Psoas muscle (tissue), 8 donors: ENCODE measurements at places on chromosomes 7 and 10. TPM values are rescaled to one million over a fixed set of nuclear protein-coding genes. Genes with fewer than 3 reads are reported as not detected.

Gene AGAP3
- total RNA-seq, result 51.4 TPM

DNA sequence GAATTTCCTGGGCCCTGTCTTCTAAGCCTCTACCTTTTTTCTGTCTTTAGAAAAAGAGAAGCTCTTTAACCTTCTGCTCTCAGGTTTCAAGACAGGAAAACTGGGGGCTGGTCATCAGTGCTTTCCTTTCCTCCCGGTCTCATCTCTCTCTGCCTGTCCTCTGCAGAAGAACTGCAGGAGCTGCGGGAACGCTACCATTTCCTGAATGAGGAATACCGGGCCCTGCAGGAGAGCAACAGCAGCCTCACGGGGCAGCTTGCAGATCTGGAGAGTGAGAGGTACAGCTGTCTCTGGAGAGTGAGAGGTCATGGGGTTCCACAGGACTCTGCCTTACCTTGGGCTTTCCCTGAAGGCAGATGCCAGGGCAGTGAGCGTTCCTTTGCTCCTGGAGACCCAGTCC, 12.7 kb downstream of the CCDC136 start:
- DNase-seq, result no peak

DNA sequence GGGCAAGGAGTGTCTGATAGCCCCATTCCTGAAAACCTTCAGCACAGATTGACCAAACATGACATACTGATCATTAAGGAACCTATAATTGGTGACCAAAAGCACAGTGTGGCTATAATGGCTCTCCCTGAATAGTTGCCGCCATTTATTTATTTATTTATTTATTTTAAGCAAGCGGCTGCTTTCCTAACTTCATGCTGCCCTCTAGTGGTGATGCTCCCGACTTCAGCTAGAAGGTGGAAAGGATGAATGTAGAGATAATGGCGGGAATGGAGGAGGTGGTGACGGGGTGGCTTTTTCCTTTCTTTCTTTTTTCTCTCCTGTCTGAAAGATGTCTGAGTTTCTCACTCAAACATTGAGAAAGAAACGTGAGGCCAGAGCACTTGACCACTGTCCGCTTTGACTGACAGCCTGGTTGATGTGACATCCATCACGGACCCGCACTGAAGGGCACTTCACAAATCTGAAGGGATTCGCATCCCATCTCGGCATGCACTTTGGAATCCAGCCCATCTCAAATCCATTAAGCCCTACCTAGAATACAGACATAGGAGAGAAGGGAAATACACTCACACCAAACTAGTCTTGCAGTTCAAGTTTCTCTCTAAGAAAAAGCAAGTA, 1090.1 kb downstream of the KCNMA1 start:
- DNase-seq, result peak; percentile 75

GRCh38 chr10:31186225-31187000, 132.6 kb upstream of the ZEB1 start:
- DNase-seq, result no peak

GRCh38 chr10:72218325-72218724, 2.2 kb upstream of the ASCC1 start:
- DNase-seq, result no peak

DNA sequence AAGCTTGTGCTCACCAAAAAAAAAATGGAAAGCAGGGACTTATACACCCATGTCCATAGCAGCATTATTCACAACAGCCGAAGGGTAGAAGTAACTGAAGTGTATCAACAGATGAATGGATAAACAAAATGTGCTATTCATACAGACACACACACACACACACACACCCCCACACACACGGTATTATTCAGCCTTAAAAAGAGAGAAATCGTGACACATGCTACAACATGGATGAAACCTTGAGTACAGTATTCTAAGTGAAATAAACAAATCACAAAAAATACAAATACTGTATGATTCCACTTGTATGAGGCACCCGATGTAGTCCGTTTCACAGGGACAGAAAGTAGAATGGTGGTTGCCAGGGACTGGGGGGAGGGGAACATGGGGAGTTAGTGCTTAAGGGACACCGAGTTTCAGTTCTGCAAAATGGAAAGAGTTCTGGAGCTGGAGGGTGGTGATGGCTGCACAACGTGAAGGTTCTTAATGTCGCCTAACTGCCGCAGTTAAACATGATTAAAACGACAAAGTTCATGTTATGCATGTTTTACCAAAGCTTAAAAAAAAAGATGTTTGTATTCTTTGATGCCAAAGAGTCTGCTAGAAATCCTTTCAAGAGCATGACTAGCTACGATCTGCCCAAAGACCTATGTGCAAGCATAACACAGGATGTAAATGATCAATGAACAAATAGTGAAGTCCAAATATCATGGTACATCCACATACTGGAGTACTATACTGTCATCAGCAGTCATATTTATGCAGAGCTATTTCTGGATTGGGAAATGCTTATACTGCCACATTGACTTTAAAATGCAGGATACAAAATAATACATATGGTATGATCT, 7.2 kb downstream of the TNS3 start:
- no peak for DNase-seq
